ENCODE measurements at places on chromosomes 6 and 20. TPM values are rescaled to one million over a fixed set of nuclear protein-coding genes. Genes with fewer than 3 reads are reported as not detected.

DNA sequence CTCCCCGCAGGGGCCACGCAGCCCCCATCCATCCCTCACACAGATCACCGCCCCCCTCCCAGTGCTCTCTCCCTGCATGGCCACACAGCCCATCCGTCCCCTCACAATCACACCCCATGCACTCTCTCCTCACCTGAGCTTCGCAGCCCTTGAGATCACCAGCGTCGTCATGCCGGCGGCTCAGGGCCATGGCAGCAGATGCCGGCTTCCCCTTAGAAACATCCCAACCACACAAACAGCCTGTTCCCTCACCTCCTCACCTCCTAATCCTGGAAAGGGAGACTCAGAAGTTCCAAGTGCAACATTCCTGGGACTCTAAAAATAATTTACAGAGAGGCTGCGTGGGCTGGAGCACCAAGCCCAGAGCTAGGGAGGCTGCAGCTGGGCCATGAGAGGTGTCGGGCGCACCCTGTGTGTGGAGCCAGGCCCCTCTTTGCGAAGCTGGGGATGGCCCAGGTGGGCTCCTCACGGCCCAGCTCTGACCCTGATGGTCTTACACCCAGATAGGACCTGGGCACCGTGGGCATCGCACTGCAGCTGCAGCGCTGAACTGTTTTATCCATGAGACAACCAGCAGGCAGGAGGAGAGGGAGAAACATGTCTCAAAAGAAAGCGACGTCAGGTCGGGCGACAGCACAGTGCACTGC, 125.3 kb downstream of the DLL1 start:
- no peak for DNase-seq

DNA sequence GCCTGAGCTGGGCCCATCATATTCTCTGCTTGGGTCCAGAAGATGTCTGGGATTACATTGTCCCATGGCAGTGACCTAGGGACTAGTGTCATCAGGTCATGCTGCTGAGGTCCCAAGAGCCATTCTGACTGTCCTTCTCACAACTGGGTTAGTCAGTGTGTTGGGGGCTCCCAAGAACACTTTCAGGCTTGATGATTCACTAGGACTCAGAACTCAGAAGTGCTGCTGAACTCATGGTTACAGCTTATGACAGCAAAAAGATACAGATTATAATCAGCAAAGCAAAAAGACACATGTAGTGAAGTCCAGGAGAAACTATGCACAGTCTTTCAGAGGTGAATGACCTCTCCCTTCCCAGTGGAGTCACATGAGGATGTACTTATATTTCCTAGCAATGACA, 107.8 kb downstream of the SYNE1 start:
- no peak for DNase-seq

DNA sequence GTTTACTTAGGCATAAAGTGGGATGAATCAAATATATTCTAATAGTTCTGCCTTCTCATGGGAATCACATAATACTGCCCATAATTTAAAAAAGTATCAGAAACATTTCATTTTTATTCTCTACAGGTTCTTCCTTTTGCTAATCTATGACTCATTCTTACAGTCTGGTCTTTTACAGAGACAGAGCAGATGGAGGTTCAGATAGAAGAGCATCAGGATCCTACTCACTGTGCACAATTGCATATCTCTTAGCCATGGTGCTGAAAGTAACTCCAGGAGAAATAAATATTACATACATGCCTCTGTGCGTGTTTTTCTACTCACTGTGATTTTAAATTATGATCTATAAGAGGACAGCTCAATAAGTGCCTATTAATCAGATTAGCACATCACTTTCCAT, 16.3 kb upstream of the OR2B6 start:
- peak; percentile 11 for DNase-seq

GRCh38 chr6:37653229-37653628, 44.5 kb downstream of the MDGA1 start:
- no peak for DNase-seq

DNA sequence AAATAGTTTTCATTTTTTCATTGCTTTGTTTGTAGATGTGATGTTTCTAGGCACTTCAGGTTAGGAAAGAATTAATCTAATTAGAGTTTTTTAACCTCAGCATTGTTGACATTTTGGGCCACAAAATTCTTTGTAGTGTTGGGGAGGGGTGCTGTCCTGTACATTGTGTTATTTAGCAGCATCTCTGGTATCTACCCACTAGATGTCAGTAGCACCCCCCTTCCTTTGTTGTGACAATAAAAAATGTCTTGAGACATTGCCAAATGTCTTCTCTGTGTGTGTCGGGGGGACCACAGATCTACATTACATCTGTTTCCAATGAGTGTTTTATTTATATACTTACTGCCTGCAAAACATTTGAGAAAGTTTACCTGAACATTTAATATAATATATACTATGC, 45.6 kb downstream of the EYA4 start:
- DNase-seq, result no peak

DNA sequence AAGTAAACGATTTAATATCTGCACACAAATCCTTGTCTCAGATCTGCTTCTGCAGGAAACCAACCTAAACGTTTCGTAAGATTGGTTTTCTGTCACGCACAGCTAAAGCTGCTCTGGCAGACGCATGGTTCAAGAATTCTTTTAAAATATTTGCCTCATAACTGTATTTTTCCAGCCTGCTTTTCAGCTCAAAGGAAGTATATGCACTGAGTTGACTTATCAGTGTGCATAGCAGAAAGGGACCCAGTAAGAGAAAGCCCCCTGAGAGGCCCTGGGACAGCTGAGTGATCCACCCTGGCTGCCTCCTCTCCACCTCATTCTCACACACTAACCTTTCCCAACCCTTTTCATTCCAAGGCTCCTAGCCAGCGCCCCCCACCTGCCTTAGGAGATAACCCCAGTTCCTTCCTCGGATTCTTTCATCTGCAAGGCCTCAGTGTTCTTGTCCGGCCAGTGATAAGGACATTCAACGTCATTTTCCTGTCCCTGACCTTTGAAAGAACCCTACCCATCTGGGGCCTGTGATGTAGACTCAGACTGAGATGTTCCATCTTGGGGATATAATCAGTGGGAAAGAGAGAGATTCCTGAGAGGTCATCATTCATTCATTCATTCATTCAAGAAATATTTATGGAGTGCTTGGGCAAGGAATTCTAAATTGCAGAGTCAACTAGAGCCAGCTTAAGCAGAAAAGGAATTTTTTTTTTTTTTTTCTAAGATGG, 22.4 kb upstream of the SLC9A8 start:
- no peak for DNase-seq

GRCh38 chr6:1629316-1629715, 19.6 kb downstream of the FOXC1 start:
- DNase-seq, result no peak

GRCh38 chr20:37095108-37095598, 644 bp downstream of the RBL1 start:
- DNase-seq, result peak; percentile 15

GRCh38 chr6:135951169-135951568, 99.7 kb downstream of the PDE7B start:
- no peak for DNase-seq

DNA sequence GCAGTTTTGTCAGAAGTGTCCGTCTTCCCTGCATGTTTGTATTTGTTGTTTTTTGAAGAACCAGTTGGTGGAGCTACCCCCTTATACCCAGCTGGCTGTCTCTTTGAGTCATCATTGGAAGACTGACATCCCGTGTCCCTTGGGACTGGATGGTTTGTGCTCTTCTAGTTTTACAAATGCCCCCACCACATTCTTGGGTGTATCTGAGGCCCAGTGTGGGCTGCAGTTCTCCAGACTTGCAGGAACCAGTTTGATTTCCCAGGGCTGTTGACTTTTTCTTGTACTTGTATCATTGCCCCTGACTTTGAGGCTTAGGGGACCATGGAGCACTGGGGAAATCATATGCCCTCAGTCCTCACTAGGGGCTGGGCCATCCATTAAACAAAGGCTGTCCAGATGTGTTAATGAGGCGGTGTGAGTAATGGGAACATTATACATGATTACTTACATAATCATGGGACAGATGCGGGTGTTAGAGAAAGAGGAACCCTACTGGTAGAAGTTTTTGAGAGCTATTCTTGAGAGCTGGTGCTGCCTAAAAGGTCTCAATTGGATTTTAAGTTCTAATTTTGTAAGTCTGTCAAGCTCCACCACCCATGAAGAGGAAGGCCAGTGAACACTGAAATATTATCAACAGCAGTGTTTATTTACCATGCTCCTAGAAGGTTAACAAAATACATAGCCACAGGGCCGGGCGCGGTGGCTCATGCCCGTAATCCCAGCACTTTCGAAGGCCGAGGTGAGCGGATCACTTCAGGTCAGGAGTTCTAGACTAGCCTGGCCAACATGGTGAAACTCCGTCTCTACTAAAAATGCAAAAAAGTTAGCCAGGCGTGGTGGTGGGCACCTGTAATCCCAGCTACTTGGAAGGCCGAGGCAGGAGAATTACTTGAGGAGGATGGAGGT, 8.5 kb downstream of the JARID2 start:
- DNase-seq, result peak; percentile 41

GRCh38 chr20:25287631-25288290, 39.9 kb downstream of the PYGB start:
- DNase-seq, result no peak

GRCh38 chr6:111031151-111031550, 49.3 kb downstream of the RPF2 start:
- DNase-seq, result no peak

DNA sequence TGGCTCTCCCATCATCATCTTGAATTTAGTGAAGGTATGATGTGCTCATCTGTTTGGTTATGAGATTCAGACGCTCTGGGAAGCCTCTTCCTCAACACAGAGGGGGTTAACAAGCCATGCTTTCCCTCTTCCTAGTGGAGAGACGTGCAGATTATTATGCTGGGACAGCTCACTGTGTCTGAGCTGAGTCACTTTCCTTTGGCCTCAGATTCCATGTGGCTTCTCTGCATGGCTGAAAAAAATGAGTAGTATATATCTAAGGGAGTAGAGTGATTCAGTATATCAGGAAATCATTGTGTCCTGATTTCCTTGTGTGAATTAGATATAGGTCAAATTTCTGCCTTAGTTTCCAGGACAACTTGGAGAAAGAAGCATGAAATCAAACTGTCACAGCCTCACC, 52.6 kb downstream of the FIG4 start:
- DNase-seq, result peak; percentile 64

DNA sequence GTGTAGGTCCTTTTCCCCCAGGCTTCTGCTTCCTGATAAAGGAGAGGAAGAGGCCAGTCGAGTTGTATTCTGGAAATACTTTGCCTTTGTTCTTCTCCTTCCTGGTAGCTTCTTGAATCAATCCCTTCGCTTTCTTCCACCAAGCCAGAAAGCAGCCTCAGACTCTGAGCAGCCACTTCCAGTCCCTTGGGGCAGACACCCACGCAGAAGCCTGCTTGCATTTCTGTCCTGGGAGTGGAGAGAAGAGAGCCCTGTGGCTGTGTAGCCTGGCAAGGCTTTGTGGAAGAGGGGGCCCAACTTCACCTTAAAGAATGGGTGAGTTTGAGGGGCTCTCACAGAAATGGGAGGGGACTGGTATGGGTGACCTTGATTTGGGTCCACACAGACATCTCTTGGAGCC, 211.0 kb upstream of the SSTR4 start:
- no peak for DNase-seq

DNA sequence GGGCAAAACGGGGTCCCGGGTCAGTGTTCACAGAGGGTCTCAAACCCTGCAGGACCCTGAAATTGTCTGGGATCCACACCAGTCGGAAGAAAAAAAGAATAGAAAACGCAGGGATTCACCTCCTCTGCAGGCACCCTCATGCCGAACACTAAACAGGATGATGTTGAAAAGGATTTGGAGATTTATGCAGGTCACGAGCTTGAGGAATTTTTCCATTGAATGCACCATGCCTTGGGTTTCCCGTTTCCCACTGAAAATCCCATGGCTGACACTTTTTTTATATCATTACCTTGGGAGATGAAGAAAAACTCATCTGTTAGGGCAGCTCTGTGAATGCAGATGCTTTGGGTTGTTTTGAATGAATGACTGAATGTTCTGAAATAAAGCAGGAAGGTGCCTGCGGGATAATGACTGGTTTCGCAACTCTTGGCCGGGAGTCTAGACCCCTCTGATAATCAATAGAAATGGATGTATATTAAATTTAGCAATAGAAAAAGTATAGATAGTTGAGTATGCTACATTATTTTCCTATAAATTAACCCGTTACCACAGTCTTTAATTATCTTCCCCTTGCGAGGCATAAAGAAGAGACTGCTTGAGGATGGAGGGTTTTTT, 147.5 kb upstream of the AFDN start:
- DNase-seq, result no peak

DNA sequence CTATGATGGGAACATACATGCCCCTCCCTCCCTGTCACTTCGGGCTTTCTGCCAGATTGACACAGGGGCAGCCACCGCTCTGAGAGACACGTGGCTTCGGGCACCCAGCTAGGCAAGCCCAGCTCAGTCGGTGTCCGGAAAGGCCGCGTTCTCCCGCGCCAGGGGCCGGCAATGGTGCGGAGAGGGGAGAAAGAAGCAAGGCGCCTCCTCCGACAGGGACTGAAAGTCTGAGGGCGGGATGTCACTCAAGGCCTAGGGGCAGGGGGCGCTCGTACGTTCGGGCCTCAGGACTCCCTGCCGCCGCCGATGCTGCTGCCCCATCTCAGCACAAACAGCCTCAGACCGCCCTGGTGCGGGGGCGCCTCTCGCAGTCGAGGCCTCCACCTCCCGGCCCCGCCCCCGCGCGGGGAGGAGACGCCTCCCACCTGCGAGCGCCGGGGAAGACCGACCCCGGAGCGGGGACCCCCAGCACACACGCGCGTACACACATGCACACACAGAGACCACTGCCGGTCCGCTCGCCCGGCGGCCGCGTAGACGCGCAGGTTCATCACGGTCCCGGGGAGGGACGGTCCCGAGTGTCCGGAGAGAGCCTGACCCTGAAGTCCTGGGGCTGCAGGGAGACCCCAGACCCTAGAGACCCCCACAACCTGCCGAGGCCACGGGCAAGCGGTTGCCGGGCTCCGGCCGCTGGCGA, 1.9 kb downstream of the GRM4 start:
- DNase-seq, result no peak

DNA sequence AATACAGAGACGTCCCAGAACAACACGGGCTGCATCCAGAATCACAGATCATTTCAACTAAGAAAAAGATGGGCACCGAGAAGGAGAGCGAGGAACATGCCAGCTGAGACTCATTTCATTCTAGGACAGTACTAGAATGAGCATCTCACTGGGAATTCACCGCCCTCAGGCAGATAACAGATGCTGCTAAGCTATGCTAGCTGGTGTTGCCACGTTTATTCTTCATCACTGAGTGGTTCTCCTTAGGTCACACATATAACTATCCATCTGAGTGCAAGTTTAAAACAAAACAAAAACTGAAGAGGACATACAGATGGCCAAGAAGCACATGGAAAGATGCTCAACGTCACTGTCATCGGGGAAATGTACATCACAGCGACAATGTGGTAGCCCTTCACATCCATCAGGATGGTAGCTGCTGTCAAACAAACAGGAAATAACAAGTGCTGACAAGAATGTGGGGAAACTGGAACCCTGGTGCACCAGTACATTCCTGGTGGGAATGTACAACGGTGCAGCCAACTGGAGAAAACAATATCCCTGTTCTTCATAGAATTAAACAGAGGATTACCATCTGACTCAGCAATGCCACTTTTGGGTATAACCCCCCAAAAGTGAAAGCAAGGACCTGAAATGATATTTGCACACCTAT, 97.6 kb downstream of the SLC22A23 start:
- DNase-seq, result peak; percentile 75

ARFGEF3 gene
- total RNA-seq, result 0.04 TPM

GJA10 gene
- total RNA-seq, result not detected

SEMG1 gene
- not detected for total RNA-seq

TTK gene
- total RNA-seq, result 38.8 TPM

F13A1 gene
- total RNA-seq, result not detected
